ENCODE measurements at places on chromosomes 3 and 15.
A peak's percentile ranks its signal among the peaks of the same experiment; 100 is the strongest.

- DNase-seq: peak; percentile 20
Observed at GRCh38 chr15:70053716-70054229, 43.9 kb downstream of the TLE3 start.

- DNase-seq: no peak
Observed at GRCh38 chr3:115766587-115767482, 143.5 kb downstream of the GAP43 start.

DNA sequence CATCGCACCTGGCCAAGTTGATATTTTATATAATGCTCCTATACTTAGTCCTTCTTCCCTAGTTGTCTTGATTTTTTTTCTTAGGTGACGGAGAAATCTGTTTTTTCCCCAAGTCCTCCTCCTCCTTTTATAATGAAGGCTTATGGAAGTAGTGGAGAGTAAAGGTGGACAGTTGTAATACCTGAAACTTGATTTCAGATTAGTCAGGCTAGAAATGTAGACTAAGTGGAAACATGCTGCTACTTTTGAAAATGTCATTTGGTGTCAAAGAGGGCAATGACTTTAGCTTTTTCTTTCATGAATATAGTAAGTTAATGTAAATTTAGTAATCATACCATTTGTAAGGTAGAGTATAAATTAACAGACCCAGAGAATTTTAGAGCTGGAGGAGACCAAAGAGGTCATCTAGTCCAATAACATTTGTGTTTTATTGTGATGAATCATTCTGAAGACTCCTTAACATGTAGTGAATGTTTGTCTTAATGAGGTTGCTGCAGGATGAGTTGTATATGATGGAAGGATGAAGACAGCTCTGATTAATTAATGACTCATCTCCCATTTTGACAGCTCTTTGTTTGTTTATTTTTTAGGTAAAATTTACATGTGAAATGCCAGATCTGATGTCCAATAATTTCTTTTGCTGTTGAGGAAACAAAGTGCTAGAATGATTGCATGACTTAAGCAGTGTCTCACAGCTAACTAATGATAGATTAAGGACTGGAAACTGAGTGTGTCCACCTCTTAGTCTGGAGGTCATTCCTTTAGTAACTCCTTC, 8.7 kb downstream of the CTDSPL2 start:
- no peak for DNase-seq

GRCh38 chr3:11245827-11246662, 26.2 kb upstream of the ATG7 start:
- no peak for DNase-seq

DNA sequence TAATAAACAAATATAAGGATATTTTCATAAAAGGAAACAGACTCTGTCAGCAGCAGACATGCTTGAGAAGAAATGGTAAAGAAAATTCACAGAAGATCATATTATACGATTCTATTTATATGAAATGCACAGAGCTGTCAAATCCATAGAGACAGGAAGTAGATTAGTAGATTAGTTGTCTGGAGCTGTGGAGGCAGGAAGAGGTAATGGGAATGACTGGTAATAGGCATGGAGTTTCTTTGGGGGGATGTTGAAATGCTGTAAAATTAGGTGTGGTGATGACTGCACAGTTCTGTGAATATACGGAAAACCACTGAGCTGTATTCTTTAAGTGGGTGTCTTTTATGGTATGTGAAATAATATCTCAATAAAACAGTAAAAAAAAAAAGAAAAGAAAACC, 35.3 kb downstream of the CEP152 start:
- DNase-seq: no peak

GRCh38 chr3:196640297-196641018, 964 bp downstream of the NRROS start:
- no peak for DNase-seq

DNA sequence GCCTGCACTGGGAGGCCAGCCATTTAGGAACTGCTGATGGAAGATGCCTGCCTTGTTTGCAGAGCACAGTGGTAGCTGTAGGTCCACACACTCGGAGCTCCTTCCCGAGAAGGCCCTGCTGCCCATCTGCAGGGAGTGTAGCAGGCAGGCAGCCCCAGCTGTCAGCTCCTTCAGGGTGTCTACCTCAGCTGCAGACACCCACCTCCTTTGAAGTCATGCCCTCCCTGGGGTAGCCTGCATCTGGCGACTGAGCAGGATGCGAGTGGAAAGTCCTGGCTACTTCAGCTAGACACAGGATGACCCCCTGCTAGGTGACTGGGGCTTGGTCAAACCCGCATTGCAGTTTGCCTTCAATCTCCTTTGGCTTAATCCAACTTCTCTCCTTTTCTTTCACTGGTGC, 93.2 kb upstream of the TLE3 start:
- no peak for DNase-seq

DNA sequence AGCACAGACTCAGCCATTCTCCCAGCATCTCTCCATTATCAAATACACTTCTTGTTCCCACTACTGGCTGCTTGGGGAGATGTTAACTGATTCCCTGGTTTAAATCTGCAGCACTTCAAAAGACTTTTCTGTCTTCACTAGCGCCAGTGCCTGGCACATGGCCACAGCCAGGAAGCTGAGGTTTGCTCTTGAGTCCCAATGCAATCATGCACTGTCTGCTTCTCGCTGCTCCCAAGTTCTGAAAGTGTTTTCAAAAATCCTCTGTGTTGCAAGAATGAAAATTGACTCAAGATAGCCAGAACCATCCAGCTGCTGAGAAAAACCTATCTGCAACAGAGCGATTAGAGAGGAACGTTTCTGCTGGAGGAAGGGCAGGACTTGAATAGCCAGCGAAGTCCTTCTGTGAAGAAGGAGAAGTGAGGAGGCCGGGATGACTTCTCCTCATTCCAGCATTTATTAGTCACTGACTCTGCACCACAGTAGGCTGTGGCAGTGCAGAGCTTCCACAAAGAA, 358.4 kb upstream of the NR2F2 start:
- DNase-seq: no peak

- peak; percentile 84 for DNase-seq
Observed at GRCh38 chr3:194137008-194137505, 1.1 kb downstream of the HES1 start.

- no peak for DNase-seq
Observed at GRCh38 chr3:29144361-29144760, 136.5 kb upstream of the RBMS3 start.

- no peak for DNase-seq
Observed at GRCh38 chr3:65733459-65733858, 305.3 kb downstream of the MAGI1 start.

DNA sequence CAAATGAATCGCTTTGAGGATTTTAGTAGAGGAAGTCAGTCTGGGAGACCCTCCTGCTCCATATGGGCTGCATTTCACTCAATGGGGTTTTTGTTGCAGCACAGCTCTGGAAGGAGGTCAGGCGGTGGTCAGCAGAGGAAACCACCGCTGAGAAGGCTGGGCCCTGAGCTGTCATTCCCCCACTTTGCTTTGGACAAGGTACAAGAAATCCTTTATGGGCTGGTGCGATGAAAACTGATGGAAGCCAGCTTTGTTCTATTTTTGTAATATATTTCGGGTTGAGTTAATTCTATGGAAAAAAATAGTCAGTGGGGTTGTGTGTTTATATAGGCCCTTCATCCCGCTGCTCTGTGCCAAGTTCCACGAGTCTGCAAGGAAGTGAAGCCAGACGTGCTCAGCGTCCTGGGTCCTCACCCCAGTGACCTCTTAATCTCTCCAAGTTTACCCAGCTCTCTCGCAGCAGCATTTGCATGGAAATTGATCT, 157.1 kb upstream of the TMC3 start:
- peak; percentile 90 for DNase-seq

DNA sequence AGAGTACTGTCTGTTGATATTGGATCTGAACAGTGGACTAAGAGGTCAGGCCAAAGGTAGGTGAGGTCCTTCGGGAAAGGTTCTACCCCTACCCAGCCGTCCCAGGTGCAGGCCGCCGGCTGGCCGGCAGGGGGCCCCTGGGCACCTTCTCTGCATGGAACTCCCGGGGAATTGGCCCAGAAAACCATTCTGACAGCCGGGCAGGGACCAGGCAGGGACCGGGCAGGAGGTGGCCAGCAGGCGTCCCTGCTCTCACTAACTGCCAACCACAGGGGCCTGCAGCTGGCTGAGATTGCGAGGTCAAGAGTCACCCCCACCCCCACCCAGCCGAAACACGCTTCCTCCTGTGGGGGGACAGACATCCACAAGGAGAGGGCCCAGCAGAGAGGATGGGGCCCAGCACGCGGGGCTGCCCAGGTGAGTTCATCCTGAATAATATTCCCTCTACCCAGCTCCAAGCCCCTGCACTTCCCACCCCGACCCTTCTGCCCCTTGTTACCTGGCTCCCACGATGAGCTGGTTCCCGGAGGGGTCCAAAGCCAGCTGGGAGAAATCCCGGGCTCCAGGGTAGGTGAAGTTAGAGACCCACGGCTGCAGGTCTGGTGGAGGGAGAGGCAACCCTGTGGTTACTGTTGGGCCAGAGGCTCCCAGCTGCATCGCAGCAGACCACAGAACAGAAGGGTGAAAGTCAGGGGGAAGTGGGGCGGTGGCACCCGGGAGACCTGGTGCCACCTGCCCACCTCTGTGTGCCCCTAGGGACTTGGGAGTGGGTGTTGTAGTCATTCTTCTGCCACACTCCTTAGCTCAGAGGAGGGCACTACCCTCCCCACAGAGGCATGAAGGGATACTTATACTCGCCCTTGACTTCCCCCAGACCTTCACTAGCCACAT, 84.4 kb downstream of the SEMA5B start:
- DNase-seq: peak; percentile 70

DNA sequence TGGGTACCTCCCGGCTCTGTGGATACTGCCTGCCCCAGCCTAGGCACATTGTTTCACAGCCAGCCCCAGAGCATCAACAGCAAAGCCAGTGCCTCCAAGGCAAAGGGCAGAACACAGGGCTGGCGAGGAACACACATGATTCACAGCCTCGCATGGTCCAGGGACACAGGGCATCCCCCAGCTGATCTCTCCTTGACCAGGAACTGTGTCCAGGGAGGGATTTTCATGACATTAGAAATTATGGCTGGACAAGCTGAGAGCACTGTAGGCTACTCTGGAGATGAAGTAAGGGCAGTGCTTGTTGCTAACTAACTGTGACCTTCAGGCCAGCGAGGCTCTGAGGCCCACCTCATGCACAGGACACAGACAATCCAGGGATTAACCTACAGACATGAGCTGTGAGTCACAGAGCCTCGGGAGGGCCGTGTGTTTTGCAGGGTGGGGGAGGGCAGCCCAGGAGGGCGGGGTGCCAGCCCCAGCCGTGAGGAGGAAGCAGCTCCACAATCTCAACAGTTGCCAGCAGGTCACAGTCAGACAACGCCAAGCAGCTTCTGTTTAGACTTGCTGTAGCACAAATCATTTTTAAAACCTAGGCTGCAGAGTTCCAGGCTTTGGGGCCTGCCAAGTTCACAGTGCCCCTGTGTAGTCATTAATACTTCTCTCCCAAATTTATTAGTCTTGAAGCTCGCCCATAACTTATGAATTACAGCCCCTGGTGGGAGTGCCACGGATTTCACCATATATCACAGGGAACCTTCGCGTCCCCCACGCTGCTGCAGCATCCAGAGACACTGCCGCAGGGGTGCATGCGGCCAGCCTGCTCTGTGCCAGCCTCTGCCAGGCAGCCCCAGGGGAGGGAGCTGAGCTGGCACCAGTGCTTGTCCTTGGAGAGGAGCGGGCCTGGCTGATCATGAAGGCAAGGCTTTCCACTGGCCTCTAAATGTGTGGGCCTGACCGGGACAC, 114.7 kb downstream of the ETFA start:
- peak; percentile 73 for DNase-seq

GRCh38 chr15:87619161-87619960, 637.2 kb downstream of the NTRK3 start:
- no peak for DNase-seq

DNA sequence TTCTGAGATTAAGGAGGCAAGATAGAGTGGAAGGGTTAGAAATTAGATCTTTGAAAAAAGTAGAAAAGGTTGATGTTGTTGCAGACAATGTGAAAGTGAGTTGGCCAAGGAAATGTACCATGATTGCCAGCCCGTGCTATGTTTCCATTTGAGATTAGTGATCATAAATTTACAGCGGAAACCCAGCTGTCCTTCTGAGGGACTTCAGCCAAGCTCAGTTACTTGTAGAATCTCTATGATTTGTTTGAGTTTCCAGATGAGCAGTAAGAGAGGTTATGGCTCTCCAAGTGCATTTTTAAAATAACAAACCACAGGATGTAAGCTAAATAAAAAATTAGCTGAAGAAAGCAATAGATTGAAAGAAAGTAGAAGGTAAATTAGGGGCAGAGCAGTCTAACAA, 54.2 kb upstream of the RBMS3 start:
- no peak for DNase-seq

DNA sequence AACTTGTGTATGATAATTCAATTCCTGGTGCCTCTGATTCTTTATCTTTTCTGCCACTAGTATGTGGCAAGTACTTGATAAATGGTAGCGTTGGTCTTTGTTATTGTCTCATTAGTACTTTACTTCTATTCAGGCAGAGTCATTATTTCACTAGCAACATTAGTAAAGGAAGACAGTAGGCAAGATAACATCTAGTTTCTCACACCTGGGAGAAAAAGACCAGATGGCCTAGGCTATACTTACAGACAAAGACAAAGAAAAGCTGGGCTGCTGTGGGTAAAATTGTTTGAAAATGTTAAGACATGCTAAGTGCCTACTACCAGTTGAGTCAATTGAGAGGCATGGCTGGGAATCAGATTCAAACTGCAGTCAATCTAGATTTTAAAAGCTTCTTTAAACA, 198.7 kb upstream of the CMC1 start:
- DNase-seq: no peak

DNA sequence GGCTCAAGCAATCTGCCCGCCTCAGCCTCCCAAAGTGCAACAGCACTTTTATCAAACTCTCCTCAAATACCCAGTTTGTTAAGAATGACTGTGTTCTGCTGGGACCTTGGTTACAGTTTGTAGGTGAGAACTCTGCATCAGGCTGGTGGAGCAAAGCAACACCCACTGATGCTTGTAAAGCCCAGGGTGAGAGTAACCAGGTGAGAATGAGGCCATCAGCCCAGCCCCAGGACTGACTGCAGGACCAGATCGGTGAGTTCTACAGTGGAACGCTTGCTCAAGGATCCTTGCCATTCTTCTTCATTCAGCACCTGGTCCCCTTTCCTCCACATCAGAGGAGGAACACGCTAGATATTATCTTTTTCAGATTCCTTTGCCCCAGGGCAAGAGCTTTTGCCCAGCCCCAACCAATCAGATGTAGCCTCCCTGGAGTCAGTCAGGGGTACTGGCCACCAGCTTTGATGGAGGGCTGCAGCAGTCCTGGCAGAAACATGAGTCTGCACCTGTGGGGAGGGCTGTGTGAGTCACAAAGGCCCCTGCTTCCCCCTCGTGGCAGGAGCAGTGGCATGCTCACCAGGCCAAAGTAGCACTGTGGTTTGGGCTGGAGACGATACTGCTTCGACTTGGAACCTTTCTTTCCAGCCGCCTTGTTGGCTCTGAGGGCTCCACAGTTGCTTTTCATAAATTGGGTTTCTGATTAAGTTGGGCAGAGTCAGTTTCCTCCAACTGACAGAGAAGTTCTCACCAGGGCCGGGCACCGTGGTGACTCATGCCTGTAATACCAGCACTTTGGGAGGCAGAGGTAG, 3.5 kb upstream of the SHISA5 start:
- peak; percentile 49 for DNase-seq
